ENCODE measurements at places on chromosomes 4 and X. TPM values are rescaled to one million over a fixed set of nuclear protein-coding genes. Genes with fewer than 3 reads are reported as not detected.
A peak's percentile ranks its signal among the peaks of the same experiment; 100 is the strongest.

Gene AFM
- not detected for total RNA-seq

DNA sequence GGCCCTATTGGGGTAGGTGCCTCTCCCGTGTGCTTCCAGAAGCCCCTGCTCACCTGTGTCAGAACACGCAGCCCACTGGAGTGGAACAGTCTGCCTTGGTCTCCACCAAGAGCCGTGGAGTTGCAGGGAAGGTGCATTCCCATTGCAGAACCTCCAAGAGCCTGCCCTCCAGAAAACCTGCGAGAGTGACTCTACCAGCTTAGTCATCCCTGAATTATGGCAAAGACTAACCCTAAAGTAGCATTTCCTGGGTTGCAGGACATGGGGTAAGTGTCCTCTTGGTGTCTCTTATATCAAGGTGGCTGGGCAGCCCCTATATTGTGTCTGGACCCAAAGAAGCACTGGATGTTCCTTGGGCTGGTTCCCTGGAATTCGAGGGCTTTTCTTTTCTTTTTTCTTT is 224.6 kb downstream of the BCOR start:
- DNase-seq: no peak

- DNase-seq: peak; percentile 92
Observed at GRCh38 chr4:13654162-13654797, 26.8 kb upstream of the BOD1L1 start.

GRCh38 chrX:101260435-101260834 is 30.7 kb downstream of the TAF7L start:
- DNase-seq: no peak

- no peak for DNase-seq
Observed at GRCh38 chr4:84091266-84091665, 407.8 kb downstream of the NKX6-1 start.

Gene ZC4H2
- 4.8 TPM for total RNA-seq

Gene RHOXF2
- total RNA-seq: not detected

Gene IL3RA
- 7.6 TPM for total RNA-seq

DNA sequence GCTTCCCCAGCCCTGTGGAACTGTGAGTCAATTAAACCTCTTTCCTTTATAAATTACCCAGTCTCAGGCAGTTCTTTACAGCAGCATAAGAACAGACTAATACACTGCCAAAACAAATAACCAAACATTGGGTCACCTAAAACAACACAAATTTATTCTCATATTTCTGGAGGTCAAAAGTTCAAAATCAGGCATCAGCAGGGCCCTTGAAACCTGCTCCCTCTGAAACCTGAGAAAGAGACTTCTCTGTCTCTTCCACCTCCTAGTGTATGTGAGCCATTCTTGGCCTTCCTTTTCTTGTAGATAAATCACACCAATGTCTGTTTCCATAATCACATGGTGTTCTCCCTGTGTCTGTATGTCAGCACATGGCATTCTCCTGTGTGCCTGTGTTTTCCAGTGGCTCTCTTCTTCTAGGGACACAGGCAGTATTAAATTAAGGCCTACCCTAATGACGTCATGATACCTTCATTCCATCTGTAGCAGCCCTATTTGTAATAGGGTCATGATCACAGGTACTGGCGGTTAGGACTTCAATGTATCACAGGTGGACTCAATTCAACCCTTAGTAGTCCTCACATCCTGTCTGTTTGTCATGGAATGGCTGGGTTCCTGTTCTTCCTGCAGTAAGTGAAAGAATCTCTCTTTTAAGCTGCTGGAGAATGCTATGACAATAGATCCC is 147.3 kb upstream of the CLNK start:
- no peak for DNase-seq

All from cardiac septum (tissue), 1 donor.